ENCODE measurements at places on chromosomes 7 and 10.

GRCh38 chr7:158368449-158368848 lies 219.2 kb downstream of the PTPRN2 start:
- no peak for DNase-seq

DNA sequence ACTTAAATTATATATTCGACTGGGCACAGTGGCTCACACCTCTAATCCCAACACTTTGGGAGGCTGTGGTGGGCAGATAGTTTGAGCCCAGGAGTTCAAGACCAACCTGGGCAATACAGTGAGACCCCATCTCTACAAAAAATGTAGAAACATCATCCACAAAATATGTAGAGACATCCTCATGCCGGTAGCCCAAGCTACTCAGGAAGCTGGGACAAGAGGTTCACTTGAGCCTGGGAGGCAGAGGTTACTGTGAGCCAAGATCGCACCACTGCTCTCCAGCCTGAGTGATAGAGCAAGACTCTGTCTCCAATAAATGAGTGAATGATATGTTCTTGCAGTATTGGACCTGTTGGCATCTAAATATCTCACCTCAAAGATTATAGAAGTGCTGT lies 22.6 kb upstream of the TNS3 start:
- DNase-seq, result no peak

DNA sequence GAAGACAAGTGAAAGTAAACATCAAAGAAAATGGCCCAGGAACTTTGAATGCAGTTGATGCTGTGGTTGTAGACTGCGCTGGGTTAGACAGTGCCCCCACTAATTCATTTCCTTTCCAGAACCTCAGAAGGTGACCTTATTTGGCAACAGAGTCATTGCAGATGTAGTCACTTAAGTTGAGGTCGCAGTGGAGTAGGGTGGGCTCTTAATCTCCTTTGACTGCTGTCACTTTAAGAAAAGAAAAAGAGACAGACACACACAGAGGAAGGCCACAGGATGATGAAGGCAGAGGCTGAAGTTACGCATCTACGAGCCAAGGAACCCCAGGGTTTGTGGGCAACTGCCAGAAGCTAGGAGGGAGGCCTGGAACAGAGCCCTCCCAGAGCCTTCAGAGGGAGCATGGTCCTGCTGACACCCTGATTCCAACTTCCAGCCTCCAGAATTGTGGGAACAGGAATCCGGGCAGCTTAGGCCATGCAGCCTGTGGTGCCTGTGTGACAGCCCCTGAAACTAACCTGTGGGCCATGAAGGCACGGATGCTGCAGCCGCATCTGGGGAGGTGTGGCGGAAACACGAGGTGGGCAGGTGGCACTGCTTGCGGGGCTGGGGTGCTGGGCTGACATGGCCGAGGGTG lies 107.6 kb downstream of the PRKAG2 start:
- no peak for DNase-seq

DNA sequence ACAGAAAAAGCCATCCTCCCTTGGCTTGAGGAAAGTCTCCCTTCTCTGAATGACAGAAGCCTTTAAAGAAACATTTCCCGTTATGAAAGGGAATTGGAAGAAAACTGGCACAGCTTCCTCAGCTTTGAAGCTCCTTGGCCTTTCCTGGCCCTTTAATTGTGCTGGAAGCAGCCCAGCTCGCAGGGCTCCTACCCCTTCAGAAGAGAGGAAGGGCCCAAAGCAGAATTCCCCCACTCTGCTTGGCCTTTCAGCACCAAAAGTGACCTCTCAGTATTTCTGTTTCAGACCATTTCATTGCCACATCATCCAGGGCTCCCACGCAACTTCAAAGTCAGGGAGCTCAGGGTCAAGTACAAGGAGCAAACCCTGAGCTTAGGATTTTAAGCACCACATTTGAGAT lies 4.2 kb downstream of the AFAP1L2 start:
- no peak for DNase-seq

DNA sequence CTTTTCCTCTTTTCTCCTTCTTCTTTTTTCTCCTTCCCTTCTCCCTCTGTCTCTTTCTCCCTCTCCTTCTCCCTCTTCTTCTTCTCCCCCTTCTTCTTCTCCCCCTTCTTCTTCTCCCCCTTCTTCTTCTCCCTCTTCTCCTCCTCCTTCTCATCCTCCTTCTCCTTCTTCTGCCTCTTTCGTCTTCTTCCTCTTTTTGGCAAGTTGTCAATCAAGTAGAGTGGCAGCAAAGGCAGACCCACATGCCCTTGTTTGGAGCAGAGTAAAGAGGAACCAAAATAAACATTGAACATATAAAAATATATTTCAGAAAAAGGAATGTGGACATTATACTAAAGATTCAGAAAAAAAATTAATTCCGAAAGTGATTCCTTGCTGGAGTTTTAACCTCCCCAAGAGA lies 59.6 kb upstream of the ZNF33B start:
- no peak for DNase-seq

DNA sequence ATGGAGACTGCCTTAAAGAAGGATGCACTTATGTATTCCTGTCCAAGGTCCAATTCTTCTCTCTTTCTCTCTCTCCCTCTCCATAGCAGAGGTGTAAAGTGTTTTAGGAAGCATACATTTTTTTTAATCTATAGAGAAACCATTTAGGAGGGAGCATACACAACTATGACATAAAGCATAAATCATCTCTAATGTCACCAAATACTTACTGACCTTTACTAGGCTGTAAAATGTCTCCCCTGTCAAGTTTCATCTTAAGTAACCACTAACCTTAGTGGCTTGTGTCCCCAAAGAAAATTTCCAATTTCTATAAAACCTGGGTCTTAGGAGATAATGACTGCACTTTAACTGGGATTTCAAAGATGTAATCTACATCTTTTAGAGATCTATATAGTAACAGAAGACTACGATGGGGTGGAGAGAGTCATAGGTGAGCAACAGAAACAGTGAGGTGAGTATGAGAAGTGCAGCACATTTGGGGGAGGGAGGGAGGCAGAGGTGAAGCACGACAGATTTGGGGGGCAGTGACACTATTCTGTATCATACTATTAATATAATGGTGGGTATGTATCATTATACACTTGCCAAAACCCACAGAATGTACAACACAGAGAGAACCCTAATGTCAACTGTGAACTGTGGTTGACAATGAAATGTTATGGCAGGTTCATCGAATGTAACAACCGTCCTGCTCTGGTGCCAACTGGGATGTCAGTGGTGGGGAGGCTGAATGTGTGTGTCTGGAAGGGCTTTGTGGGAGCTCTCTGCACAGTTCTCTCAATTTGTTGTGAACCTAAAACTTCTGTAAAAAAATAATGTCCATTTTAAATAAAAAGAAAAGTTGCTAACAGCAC lies 79.5 kb downstream of the PIP4K2A start:
- DNase-seq, result no peak

DNA sequence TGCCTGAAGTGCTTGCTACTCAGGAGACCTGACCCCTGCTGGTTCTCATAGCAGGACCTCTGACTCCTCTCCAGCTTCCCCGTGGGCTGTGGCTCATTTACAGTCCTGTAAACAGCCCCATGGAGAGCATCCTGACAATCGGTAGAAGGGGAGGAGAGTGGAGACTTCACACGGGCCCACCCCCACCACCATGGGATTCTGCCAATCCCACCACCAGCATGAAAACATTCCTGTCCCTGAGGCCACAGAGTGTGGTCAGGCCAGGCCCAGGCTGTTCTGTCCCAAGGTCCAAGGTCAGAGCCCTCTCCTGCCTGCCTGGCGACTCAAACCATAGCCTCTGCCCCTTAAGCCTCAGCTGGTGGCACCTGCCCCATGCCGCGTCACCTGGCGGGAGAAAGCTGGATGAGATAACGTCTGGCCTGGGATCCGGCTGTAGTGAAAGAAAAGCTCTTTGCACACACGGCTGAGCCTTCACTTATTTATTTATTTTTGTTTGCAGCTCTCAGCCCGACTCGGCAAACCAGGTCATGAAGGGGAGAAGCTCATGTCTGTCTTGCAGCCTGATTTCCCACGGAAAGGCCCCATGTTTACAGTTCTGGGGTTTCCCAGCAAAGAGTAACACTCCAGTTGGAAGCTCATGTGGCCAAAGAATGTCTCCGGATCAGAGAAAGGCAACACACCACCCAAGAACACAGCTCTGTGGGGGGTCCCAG lies 293.6 kb upstream of the ZMIZ1 start:
- DNase-seq, result no peak

DNA sequence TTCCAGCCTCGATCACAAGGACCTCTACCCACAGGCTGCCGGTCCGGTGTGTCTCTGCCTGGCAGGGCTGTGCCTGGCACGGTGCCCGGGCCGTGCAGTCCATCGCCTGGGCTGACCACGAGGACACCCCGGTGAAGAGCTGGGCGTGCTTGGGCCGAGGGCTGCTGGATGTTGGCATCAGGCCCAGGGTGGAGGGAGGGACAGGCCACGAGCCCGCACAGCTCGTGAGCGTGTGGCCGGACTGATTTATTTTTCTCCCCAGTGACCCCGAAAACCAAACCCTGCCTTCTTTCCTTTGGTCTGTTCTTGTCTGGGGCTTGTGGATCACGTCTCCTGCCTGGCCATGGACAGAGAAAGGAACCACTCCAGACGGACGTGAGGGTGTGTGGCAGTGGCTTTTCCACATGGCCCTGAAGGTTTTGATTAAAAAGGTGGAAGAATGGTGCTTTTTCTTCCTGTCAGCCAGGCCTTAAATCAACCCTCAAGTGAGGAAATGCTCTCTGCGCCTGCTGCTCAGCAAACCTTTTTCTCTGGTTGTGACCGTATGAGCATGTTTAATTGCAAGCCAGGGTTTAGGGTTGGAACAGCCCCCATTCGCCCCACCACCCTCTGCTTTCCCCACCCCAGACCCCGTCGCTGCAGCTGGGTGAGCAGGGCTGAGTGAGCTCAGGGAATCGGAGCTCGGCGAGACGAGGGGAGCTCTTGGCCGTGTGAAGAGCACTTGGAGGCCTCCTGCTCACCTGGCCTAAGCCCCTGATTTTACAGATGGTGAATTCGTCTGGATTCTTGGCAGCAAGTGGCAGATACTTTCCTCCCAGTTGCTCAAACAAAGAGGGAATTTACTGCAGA lies 130.1 kb downstream of the RGS10 start:
- no peak for DNase-seq

- DNase-seq, result no peak
Measured at GRCh38 chr10:44781131-44781530, 130.0 kb upstream of the TMEM72 start.

DNA sequence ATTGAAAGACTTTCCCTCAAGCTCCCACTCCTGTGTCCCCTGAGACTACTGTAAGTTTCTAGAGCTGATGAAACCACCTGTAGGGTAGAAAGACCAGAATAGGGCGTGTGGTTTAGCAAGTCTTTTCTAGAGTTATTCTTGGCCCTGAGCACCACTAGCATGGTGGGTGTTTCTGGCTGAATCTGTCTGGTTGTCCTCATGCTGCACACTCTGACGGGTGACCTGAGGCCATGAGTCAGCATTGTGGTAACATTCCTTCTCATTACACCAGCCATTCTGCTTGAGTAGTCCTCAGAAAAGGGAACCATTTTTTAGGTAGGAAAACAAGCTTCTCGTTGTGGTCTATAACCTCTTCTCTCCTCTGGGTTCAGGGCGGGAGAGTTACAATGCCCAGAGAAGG lies 250.3 kb downstream of the SNX13 start:
- peak; percentile 33 for DNase-seq

GRCh38 chr7:80584778-80585177 lies 53.7 kb upstream of the CD36 start:
- no peak for DNase-seq

GRCh38 chr7:157682064-157682945 lies 345.5 kb downstream of the DNAJB6 start:
- DNase-seq, result no peak

GRCh38 chr7:144384555-144385245 lies 18.8 kb downstream of the NOBOX start:
- DNase-seq, result peak; percentile 4

DNA sequence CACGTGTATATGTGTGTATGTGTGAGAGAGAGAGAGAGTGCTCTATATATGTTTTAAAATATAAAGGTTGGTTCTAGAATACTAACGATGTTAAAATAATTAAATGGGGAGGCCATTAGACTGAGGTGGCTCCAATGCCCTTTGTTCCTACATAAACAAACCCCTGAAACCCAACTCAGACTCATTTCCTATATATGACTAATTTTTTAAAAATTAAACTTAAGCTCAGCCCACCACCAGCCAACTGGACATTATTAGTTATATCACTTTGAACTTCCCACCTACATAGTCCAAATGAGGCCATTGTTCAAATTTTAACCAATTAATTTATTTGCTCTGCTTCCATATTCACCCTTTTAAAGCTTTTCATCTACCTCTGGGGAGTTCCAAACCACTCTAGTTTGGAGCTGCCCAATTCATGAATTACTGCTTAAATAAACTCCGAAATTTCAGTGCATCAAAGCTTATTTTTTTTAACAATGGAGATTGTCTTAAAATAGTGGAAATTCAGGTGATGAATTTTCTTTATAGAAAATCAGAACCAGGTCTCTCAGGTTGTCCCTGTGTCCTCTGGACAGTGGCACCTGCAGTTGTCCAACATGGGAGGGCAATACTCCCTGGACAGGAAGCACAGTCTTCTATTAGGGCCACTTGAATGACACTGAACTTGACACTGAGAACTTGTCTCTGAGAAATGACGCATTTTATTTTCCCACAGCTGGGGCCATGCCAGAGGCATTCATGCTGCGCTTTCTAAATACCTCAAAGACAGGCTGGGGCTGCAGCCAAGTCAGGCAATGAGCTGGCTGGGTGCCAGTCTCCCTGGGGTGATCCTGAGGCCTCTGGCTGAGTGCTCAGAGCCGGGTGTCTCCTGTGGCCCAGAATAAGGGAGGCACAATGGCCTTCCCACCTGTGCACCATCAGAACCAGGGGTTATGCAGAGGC lies 109.5 kb upstream of the TMEM72 start:
- peak; percentile 89 for DNase-seq

DNA sequence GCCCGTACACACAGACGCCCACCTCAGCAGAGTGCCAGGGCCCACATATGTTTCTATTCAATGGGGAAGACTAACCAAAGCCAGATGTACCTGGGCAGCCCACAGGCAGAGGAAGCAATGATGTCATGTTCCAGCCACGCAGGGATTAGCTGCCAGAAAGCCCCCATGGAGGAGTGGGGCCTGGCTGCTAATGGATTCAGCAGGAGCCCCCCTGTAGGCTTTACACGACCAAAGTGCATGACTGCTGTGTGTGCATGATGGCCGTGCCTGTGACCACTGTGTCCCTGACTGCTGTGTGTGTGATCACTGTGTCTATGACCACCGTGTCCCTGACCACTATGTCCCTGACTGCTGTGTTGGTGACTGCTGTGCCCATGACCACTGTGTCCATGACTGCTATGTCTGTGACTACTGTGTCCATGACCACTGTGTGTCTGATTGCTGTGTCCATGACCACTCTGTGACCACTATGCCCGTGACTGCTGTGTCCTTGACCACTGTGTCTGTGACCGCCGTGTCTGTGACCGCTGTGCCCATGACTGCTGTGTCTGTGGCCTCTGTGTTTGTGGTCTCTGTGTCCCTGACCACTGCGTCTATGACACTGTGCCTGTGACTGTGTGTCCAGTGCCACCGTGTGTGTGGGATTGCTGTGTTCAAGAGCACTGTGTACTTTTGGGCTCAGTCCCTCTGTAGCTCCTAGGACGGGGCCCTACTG lies 409.3 kb downstream of the RPS24 start:
- DNase-seq, result no peak
